T-helper 22 cell (primary cell): ENCODE measurements at places on chromosomes 7 and 10.

GRCh38 chr10:4568731-4569130 lies 257.3 kb upstream of the AKR1E2 start:
- no peak for DNase-seq

- no peak for DNase-seq
Observed at GRCh38 chr7:98881561-98882315, 3.4 kb downstream of the TRRAP start.

- DNase-seq: no peak
Observed at GRCh38 chr7:4731803-4732202, 43.6 kb upstream of the AP5Z1 start.

DNA sequence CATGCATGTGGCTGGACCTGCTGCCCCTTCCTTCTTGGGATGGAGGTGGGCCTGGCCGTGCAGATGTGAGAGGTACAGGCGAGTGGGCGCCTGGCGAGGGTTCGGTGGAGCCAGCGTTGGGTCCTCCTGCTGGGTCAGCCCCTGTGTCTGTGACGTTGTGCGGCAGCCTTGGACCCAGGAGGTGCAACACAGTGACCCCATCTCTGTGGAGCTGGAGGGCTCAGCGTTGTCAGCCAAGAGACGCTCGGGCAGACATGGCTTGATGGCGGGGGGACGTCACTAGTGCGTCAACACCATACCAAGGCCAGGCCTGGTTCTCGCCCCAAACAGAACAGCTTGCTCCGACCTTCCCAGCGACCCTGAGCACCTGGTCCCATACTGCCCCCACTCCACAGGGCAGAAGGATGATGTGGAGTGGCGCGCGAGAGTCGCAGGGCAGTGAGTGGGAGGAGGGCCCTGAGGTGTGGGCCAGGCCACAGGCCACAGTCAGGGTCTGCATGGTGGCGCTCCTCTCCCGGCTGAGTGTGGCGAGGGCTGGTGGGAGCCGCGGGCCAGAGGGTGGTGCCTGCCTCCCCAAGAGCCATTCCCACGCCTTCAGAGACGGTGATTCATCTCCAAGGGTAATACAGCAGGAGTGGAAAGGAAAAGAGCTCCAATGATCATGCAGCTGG lies 184.4 kb downstream of the DNAJB6 start:
- DNase-seq: no peak

- no peak for DNase-seq
Observed at GRCh38 chr10:1366322-1366691, 310.1 kb downstream of the WDR37 start.

GRCh38 chr7:44990109-44991023 lies 9.6 kb upstream of the CCM2 start:
- DNase-seq: no peak

DNA sequence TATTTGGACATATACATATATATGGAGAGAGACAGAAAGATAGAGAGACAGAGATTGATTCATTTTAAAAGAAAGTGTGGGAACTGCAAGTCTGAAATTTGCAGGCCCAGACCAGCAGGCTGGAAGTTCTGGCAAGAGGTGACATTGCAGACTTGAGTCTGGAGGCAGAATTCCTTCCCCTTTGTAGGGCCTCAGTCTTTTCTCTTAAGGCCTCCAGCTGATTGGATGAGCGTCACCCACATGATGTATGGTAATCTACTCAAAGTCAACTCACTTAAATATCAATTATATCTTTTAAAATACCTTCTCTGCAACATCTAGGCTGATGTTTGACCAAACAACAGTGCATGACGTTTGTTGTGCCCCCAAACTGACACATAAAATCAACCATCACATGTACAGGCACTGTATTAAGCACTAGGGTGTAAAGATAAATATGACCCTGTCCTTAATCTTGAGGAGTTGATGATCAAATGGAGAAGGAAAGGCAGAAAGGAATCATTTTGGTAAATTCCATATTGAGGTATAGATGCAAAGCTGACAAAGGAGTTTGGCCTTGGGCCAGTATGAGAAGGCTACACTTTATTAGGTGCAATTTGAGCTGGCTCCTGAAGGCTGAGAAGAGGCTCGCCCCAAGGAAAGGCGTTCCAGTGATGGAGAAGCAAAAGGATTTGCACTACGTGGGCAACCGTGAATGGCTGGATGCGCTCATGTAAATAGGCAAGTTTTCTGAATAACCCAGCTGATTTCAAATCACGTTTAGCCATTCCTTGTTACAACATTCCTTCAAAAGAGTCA lies 52.6 kb downstream of the BPGM start:
- DNase-seq: no peak

DNA sequence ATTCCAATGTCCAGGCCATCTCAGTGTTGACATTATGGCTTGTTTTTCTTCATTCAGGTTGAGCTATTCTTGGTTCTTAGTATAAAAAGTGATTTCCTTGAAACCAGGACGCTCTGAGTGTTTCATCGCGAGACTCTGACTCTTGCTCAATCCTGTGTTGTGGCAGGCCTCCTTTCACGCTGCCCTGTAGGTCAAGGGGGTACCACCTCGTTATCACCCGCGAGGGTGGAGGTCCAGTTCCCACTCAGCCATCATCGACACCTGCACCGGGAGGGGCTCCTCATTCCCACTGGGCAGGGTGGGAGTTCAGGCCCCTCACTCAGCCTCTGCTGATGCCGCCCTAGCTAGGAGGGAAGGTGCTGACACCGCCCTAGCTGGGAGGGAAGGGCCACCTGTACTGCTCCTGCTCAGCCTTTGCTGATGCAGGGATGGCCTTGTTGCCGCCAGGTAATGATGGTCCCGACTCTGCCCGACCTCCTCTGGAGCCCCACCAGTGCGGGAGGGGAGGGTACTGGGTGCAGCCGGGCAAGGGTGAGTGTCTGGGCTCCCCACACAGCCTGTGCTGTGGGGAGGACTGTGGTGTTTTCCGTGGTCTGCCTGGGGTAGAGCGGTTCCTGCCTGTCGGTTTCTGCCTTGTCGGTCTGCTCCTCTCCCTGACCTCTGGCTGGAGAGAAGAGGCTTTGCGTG lies 16.4 kb downstream of the IQCE start:
- DNase-seq: no peak

DNA sequence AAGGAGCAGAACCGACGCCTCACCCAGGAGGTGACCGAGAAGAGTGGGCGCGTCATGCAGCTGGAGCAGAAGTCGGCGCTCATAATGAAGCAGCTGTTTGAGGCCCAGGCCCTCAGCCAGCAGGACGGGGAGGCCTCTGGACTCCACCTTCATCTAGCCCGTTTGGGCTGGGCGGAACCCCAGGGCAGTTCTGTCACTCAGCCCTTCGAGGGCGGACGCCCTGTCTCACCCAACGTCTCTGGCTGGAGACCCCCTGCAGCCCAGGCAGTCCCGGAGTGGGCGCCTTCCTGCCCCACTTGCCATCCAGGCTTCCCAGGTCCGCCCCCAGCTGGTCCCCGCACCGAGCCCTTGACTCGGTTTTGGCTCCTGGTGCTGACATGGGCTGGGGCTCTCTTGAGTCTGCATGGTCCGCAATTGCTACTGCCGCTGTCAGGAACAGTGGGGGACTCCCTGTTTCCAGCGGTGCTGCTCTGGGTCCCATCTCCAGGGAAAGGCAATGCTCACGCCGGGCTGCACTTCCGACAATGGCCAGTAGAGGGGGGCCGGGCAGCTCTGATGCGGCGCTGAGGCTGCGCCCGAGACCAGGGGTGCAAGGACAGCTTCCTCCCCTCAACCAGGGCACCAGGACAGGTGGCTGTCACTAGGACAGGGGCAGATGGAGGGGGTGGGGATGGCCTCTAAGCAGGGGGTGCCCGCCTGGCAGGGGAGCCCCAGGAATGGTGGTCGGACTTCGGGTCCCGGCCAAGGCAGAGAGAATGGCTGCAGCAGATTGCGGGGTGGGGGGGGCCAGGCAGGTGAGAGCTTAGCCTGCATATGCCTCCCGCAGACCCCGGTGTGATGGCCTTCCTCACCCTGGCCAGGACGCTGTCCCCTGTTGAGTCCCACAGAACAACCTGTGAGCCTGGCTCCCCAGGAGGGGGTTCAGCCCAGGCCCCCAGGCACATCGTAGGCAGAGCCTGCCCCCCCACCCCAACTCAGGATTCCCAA lies 71.2 kb upstream of the KCTD7 start:
- peak; percentile 21 for DNase-seq

DNA sequence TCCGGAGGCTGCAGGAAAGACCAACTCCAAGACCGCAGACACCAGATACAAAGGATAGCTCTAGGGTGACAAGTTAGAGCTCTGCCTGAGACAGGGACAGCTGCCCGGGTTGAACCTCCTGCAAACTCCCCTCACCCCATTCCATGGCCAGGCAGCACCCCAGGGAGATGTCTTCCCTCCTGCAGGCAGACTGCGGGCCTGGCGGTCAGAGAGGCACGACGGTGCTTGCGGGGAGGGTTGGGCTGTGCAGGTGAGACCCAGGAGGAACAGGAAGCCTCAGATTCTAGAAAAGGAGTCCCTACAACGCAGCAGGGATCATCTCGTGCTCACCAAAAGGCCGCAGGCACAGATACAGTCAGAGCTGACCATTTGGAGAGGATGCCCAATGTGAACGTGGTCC lies 34.6 kb downstream of the CARD11 start:
- DNase-seq: no peak

GRCh38 chr7:93148144-93148543 lies at the start of gene SAMD9L:
TSS of gene SAMD9L (minus strand) at chr7:93148385. CDS start at chr7:93135971, 12,414 bp downstream.
- DNase-seq: no peak

DNA sequence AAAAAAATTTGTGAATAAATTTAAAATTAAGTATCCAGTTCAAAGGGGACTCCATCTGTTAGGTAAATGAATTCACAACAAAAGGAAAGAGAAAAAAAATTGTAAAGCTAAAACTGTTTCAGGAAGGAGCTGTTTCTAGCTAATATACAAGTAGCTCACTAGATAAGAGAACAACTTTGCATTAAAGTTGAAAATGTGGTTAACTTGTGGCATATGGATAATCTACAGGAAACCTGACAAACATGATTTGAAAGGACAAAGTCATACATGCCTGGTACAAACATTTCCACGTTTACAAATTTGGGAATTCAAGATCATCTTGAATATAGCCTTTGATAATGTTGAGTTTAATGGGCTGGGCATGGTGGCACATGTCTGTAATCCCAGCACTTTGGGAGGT lies 8.9 kb downstream of the NT5C3A start:
- no peak for DNase-seq

DNA sequence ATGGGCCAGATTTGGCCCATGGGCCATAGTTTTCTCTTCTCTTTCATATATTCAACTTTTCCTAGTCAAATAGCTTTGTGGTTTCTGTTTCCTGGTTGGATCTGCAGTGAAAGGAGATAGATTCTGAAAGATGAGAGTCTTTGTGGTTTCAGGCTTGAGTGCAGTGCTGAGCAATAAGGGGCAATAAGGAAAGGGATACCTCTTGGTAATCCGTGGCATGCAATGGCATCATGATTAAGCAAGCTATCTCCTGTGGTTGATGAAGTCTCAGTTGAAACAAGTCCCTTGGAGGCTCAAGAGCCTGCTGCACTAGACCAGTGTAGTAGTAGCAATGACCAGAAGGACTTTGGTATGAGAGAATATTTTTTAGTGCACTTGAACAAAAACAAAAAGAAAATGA lies 187.7 kb upstream of the CNTNAP2 start:
- no peak for DNase-seq

- DNase-seq: no peak
Observed at GRCh38 chr7:104207348-104207730, 474 bp downstream of the ORC5 start.

DNA sequence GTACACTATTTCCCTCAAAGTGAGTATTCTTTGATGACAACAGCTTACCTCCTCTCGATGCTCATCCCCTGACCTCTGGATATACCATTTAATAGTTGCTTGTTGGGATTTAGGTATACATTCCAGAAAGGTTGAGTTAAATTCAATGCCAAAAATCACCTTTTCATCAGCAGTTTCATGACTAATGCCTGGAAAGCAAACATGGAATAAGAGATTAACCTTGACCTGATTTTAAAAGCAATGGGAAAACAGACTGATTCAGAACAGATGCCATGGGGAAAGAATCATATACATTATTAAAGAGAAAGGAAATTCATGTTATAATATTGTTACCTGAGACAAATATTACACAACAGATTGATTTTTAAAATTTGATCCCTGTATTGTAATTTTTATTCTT lies 180.1 kb downstream of the SEMA3D start:
- DNase-seq: no peak

GRCh38 chr10:80110986-80111385 lies 21.5 kb upstream of the PLAC9 start:
- no peak for DNase-seq

DNA sequence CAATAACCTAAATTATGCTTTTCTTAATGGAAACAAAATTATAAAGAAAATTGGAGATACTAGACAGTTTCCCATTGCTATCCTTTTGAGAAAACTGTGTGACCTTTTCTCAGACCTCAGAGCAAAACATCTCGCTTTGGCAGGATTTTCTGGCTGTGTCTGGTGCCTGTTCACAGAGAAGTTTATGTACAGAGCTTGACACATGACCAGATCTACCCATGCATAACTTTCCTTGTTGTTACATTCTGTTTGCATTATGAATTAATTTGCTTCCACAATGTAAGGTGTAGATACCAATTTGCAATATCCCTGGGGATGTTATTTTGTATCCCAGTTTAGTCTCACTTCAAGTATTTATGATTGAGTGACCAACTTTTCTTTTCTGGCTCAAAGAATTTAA lies 565.0 kb downstream of the XPNPEP1 start:
- DNase-seq: no peak

DNA sequence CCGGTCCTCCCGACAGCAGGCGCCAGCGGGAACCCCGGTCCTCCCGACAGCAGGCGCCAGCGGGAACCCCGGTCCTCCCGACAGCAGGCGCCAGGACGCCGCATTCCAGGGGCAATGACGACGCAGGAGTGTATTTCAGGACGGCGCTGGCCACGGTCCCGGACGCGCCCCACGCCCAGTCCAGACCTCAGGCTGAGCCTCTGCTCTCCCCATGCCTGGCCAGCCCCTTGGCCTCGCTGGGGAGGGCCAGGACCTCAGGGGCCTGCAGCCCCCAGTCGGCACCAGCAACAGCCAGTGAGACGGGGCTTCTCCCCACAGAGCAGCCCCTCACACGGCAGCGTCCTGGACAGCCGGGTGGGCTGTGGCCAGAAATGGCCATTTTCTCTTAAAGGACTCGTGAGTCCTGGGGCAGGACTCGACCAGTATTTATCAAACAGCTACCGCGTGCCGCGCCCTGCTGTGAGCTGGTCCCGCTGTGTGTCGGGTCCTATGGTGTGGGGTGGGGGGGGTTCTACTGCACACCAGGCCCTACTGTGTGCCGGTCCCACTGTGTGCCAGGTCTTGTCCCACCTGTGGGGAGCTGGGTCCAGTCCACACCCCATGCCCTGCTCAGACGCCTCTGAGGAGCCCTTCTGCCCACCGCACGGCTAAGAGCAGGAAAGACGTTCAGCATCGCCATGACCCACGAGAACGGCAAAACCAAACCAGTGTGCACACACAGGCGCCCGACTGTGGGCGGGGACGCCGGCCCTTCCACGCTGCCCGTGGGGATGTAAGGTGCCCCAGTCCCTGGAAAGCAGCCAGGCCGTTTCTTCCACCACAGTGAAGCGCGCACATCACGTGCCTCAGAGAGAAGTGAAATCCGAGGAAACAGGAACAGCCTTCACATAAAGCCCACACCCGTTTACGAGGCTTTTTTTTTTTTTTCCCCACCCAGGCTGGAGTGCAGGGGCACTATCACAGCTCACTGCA lies 33.3 kb downstream of the GET4 start:
- DNase-seq: no peak
